ENCODE measurements at places on chromosomes 7 and 10.

DNA sequence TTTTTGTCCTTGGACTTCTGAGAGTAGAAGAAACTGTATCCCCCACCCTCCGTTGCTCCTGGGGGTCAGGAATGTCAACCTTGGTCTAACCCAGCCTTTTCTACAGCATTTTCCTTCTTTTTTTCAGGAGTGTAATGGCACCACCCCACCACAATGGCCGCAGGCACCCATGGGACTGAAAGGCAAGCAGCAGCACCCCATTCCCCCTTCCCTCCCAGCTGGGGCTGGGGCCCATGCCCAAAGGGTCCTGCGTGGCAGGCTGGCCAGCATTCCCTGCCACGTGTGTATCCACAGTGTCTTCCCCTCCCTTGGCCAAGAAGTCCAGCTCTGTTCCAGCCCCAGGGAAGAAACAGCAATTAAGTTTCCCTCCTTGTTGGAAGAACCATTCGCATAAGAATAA is 106.9 kb downstream of the ZPBP start:
- no peak for DNase-seq

DNA sequence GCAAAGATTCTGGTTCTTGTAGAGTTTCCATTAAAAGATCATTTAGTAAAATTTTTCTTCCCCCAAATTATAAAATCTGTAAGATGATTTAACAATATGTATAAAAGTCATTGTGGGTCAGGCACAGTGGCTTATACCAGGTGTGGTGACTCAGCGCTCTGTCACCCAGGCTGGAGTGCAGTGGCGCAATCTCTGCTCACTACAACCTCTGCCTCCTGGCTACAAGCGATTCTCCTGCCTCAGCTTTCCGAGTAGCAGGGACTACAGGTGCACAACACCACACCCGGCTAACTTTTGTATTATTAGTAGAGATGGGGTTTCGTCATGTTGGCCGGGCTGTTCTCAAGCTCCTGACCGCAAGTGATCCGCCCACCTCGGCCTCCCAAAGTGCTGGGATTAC is 68.0 kb downstream of the SEPTIN14 start:
- no peak for DNase-seq

DNA sequence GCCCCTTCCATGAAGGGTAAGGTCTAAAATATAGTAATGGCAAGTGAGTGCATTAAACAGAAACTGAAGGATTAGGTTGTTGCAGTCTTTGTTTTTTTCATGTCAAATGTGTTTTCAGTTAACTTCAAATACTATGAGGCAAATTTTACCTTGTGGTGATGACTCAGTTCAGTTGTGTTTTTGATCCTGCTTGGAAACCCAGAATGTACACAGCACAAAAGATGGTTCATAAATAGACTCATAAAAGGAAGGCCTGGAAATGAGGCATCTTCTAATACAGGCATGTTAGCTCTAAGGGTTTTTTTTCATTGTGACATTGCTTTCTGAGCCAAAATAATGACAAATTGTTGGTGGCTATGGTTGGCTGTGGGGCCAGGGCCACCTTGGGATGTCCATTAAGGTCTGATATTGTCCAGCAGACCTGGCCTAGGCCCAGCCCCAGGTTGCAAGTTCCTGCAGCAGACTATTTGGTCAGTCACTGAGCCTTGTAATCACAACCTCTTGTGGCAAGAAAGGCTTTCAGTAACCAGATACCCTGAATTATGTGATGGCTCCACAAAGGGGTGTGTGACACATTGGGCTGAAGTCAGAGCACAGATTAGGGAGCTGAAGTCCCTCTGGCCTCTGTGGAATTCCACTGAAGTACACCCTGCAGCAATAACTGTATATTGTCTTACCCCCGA is 69.0 kb upstream of the SAMD8 start:
- DNase-seq = no peak

DNA sequence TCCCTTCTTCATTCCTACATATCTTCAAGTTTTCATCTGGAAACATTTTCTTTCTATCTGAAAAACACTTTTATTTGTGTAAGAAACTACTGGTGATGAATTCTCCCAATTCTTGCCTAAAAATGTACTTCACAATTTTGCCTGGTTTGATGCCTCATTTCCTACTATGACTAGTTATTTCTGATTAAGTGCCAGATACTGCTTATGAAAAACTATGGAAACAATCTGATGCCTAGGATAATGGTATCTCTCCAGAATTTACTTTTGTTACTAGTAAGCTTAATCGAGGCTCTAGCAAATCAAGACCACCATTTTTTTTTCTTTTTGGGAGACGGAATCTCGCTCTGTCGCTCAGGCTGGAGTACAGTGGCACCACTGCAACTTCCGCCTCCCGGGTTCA is 31.3 kb downstream of the CACUL1 start:
- no peak for DNase-seq

- DNase-seq = no peak
Measured at GRCh38 chr10:29576681-29577080, 58.1 kb downstream of the SVIL start.

DNA sequence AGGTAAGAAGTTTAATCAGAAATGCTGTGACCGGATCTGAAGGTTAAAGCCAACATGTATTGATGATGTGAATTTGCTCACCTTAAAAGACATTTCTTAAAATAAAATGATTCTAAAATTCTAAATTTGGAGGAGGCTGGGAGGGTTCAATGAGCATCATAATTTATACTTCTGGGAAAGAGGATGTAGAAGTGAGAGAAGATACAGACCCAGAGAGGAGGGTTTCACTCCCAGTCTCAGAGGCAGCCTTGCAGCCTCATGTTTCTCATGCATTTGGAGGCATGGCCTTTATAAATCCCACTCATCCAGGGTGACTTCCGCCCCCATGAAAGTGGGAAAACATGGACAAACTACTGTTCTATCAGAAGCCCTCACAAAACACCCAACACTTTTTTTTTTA is 305.6 kb upstream of the PITRM1 start:
- no peak for DNase-seq

GRCh38 chr7:22268884-22269421 is 88.0 kb downstream of the RAPGEF5 start:
- no peak for DNase-seq

- no peak for DNase-seq
Measured at GRCh38 chr7:128004623-128005022, 26.6 kb downstream of the LRRC4 start.

GRCh38 chr7:1263391-1263951 is 30.8 kb downstream of the UNCX start:
- DNase-seq = no peak

DNA sequence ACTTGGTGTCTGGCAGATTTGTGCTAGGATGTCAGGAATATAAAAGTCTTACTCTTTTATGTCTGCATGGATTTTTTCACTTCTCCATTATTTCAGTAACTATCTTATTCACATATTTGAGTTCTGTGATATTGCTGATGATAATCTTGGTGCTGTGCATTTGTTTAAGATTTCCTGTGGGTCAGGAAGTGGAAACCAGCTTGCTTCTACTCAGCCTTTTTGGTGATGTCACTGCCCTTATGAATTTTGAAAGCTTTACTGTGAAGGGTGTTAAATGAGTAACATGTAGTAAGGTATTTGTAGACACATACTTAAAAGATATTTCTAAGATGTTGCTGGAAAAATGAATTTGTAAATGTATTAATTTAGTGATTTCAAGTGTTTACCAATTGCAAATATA is 69.5 kb upstream of the VOPP1 start:
- DNase-seq = no peak

DNA sequence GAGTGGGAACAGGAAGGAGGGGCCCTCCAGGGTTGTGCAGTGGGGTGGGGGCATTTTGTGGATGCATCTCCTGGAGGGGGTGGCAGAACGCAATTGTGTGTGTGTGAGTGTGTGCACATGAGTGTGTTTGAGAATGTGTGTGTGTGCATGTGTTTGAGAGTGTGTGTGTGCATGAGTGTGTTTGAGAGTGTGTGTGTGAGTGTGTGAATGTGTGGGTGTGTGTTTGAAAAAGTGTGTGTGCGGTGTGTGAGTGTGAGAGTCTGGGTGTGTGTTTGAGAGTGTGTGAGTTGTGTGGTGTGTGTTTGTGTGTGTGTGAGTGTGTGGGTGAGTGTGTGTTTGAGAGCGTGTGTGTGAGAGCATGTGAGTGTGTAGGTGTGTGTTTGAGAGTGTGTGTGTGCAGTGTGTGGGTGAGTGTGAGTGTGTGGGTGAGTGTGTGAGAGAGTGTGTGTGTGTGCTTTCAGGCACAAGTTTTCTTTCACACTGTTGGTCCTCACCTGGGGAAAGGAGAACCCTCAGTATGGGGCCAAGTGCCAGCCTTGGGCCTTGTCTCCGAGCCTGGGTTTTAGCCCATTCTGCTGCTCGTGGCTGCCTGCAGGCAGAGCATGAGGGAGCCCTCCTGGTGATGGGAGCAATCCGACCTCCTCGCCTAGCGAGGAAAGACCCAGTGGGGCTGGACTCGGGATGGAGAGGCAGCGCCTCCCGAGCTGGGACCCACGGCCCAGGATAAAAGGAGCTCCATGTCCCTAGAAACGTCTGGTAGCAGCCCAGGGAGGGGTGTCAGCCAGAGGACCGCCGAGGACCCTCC is 35.6 kb downstream of the CDH23 start:
- DNase-seq = no peak

DNA sequence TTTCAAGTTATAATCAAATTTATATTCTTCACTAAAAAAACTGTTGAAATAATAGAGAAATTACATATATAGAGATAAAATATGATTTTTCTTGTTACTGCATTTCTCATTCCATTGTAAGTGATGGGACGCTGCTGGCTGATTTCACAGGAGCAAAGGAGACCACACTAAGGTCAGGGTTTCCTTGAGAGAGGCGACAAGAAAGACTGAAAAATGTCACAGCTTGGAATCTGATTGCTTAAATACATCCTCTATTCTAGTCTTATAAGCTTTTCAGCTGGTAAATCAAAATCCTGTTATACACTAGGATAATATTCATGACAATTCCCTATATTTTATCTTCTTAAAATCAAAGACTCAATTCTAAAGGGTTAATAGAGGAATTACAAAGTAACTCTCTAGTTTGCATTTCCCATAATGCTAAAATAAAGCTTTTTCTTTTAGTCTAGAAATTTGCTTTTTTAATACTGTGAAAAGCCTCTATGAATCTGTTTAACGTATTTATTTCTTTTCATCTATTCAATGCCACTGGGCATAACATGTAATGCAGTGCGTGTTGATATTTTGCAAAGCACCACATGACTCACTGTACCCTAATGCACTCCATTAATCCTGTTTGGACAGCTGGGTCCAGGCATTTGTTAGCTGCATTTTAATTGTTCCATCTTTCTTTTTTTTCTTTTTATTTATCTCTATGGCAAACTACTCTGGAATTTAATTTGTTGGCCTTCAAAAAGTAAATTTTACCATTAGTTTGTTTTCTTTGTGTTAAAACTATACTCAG is 81.7 kb downstream of the RNF32 start:
- no peak for DNase-seq

GRCh38 chr7:80699045-80699638 is 60.7 kb downstream of the CD36 start:
- peak; percentile 15 for DNase-seq
